HL-60 (cell line): ENCODE measurements at places on chromosomes 1 and 21.
A peak's percentile ranks its signal among the peaks of the same experiment; 100 is the strongest.

GRCh38 chr1:54199765-54200518 lies at the start of the genes CYB5RL and MRPL37:
Gene CYB5RL (minus strand): TSS chr1:54200030. CDS start chr1:54195616, 4,414 bp downstream.
Gene MRPL37 (plus strand): TSS chr1:54200167. CDS start chr1:54200244, 77 bp downstream.
- peak; percentile 99 for DNase-seq

DNA sequence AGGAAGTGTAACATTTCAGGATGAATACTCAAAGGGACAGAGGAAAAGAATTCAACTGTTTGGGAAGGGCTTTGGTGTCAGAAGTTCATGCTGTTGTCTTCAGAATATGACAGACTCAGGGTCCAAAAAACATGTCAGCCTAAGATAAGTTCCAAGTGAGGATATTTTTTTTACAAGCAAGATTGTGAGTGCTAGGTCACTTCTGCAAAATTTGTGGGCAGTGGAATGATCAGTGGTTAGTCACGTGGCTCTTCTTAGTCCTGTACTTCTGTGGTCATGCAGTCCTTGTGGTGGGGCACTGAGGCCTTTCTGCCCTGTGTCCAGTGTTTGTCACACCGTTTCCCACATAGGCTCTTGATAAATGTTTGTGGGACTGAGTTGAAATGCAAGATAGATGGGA lies 5.2 kb downstream of the RGL1 start:
- DNase-seq = peak; percentile 50

- no peak for DNase-seq
These were observed 280 bp downstream of the CREB3L4 start for GRCh38 chr1:153968000-153968363.

DNA sequence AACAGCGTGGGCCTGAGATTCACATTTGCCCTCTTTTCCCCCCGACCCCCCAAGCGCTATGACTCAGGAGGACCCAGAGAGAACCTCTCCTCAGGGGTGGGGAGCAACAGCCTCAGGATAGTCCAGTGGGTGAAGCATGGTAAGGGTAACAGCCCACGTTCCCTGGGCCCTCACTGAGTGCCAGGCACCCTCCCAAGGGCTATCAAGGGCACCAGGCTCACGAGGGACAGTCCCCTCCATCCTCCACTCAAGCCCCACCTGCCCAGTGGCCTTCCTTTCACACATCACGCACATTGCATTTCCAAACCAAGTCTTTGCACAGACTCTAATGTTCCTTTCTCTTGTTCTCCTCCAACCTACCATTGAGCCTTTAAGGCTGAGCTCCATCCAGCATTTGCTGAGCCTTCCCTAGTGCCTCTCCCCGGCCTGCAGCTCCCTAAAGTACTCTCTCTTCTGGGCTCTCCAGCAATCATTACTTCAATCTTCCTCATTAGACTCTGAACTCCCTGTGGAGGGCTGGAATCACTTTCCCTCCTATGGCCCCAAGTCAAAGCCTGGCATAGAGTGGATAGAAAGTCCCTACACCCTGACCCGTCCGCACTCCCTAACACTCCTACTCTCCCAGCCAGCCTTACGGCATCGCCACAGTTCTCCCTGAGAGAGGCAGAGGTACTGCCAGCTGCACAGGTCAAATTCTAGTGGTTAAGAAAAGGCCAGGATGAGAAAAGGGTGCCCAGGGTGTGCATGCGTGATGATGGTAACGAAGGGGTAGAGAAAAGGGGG lies 1.0 kb downstream of the AKR7A2 start:
- DNase-seq = no peak

- DNase-seq = no peak
These were observed 567.2 kb downstream of the SMYD3 start for GRCh38 chr1:245939756-245940345.

GRCh38 chr1:97634758-97635157 lies 286.1 kb downstream of the DPYD start:
- DNase-seq = no peak

- no peak for DNase-seq
These were observed 89.2 kb upstream of the TMEM51 start for GRCh38 chr1:15064217-15064929.

DNA sequence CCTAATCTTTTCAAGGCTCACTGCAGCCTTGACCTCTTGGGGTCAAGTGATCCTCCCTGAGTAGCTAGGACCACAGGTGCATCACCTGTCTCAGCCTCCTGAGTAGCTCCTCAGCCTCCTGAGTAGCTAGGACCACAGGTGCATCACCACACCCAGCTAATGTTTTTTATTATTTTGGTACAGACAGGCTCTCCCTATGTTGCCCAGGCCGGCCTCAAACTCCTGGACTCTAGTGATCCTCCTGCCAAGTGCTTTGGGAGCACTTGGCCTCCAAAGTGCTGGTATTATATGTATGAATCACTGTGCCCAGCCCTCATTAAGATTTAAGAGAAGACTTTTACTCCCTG lies 58.5 kb upstream of the S1PR1 start:
- DNase-seq = no peak

DNA sequence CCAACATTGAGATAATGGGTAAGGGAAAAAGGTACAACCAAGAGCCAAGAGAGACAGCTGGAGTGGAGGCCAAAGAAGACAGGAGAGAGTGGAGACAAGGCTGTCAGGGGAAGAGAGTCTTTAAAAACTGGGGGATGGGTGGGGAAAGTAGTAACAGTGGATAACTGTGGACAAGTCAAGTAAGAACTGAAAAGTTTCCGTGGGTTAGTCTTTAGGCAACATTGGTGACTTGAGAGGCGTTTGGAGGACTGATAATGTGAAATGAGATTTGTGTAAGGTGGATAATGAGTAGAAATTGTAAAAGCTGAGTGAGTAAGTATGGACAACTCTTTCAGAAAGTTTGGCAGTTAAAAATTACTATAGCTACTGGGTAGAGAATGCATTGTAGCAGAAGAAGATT lies 10.4 kb downstream of the PPP2R5A start:
- no peak for DNase-seq

GRCh38 chr1:245763873-245764331 lies 609.1 kb downstream of the KIF26B start:
- DNase-seq = no peak

- DNase-seq = no peak
These were observed 59.1 kb downstream of the GLUL start for GRCh38 chr1:182332261-182333060.

- DNase-seq = no peak
These were observed 62.4 kb upstream of the NGF start for GRCh38 chr1:115400426-115400825.

DNA sequence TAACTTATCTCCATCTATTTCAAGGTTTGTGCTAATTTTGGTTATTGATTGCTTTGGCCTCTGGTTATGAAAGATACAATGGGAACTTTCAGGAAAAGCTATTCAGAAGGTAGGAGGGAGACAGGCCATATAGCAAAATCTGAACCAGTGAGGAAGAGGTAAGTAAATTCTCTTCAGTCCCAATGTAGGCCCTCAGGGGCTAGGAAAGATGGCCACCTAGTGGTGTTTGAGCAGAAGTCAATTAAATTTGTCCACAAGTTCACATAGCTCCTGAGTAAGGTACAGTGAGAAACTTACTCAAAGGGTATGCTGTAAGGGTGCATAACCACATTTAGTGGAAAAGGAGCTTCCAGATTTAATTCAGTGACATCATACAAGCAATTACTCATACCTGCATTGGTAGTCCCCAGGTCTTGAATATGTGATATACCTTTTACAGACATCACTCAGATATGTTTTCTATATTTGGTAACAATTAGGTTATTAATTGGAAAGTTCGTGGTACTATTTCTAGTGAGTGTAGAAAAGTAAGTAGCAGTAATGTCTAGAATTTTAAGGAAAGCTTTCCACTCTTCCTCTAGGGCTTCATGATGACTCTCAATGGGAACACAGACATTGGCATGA lies 21.4 kb upstream of the FMO1 start:
- DNase-seq = peak; percentile 42

GRCh38 chr1:199150756-199151155 lies 511.9 kb downstream of the PTPRC start:
- DNase-seq = no peak

- DNase-seq = peak; percentile 50
These were observed at the start of gene ARL8A for GRCh38 chr1:202144402-202145067. Gene ARL8A (minus strand): TSS chr1:202144737. CDS start chr1:202144572, 165 bp downstream.

DNA sequence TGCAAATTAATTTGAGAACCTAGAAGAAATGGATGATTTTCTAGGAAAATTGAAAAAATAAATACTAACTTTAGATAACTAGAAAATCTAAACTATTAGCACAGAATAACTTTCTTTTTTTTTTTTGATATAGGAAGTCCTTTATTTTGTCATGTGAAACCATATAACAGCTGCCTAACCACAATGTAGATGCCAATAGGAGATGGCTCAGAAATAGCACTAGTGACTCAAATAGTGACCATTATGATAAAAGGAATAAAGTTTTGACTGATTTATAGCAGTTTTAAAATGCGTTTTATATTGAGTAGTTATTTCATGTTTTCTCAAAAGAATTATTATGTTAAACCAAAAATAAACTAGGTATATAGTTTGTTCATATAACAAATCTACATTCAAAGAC lies 158.0 kb upstream of the CACYBP start:
- no peak for DNase-seq

- DNase-seq = no peak
These were observed 20.7 kb upstream of the STMN1 start for GRCh38 chr1:25926731-25927496.
